Cortex of kidney (tissue), 1 donor: ENCODE measurements at places on chromosomes 1 and 21.

GRCh38 chr1:151536499-151536898 is 3.6 kb upstream of the TUFT1 start:
- no peak for DNase-seq

DNA sequence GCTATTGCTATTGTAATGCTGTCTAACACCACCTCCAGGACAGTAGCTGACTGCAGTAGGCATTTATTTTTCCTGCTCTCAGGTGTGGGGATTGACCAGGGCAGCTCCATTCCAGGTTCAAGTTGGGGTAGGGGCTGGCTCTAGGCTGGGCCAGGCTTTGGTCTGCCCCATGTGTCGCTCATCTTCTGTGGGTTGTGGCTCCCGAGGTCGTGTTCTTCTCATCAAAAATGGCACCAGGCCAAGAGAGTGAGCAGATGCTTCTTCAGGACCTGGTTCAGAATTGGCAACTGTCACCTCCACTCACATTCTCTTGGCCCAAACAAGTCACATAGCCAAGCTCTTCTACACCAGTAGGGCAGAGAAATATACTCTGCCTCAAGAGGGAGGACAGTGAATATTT is 133.7 kb downstream of the PTPRU start:
- DNase-seq, result no peak

DNA sequence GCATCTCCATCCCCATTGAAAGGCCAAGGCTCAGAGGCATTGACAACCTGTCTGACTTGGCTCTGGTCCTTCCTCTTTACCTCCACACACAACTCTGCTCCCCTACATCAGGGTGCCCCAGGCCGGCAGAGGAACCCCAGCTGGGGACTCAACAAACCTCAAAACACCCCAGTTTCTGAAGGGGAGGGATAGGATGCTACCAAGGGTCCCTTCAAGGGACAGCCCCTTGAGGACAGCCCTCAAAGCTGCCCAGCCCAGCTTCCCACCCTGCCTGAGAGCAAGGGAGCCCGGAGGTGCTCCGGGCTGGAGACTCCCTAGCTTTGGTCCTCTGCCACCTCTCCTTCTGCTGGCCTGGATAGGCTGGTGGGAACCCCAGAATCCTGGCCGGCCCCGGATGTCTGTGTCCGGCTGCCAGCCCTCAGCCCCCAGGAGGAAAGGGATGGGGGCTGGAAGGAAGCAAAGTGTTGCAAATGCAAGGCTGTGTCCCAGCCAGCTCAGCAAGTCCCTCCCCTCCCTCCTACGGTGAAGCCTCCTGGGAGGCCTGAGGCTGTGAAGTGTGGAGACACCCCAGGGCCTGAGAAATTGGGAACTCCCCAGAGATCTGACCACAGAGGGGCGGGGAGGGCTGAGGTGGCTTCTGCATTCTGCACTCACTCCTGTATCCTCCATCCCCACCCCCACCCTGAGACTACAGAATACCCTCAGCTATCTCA is 1.1 kb upstream of the MARCKSL1 start:
- no peak for DNase-seq

GRCh38 chr1:151847867-151848596 is 5.5 kb downstream of the THEM5 start:
- DNase-seq, result no peak

GRCh38 chr1:157431751-157432150 is 120.6 kb downstream of the FCRL5 start:
- no peak for DNase-seq

DNA sequence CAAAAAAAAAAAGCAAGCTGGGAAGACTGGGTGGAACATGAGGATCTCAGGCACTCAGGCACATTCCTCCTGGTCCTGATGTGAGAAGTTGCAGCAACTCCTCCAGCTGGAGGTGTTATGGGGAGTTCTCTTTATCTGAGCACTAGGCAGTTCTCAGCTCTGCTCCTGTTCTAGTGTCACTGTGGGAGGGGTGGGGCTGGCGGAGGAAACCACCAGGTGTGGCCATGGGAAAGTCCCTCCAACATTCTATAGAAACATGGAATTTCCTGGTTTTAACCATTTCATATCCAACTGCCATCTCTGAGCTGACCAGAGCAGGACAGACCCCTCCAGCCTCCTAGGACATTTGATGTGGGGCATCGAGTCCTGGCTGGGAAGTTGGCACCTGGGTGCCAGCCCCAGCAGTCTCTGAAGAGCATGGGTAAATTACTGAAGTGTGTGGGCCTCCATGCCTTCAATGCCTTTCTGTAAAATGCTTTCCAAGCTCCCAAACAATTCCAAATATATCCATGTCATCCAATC is 804 bp upstream of the IKBKE start:
- DNase-seq, result no peak

- no peak for DNase-seq
Measured at GRCh38 chr1:9764550-9764949, 59.2 kb downstream of the CLSTN1 start.

GRCh38 chr1:31961536-31961935 is 23.4 kb upstream of the PTP4A2 start:
- no peak for DNase-seq

- no peak for DNase-seq
Measured at GRCh38 chr1:168032029-168032428, 95.2 kb upstream of the MPC2 start.
